Brain (organoid and tissue), 16 donors: ENCODE measurements at places on chromosomes 1 and 21.
A peak's percentile ranks its signal among the peaks of the same experiment; 100 is the strongest.

- no peak for DNase-seq
These were observed 841 bp downstream of the ADSS2 start for GRCh38 chr1:244450597-244451538.

- DNase-seq: peak; percentile 82
These were observed 133.6 kb downstream of the TM2D1 start for GRCh38 chr1:61591351-61591750.

DNA sequence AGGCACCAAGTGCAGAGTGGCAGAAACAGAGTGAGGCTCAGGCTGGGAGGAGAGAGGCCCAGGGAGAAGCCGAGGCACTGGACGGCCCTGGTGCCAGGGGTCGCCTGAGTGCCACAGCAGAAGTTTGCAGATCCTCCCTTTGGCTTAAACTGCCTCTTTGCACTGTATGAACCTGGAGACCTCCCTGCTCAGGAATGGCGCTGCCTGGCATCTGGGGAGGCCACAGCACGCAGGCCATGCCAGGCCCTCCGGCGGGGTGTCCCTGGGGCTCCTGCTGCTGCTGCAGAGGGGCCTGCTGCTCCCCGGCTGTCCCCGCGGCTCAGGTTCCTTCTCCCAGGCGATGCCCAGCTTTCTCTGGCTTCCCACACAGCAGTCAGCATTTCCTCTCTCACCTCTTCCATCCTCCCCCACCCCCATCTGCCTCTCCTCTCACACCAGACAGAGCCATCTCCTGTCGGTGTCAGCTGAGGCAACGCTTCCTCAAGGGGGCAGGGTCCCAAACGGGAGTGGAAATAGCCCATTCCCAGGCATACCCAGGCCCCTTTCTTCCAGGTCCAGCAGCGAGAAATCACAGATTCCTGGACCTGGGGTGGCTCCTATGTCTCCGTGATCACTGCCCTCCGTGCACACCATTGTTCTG is 35.2 kb downstream of the SYT6 start:
- DNase-seq: no peak

DNA sequence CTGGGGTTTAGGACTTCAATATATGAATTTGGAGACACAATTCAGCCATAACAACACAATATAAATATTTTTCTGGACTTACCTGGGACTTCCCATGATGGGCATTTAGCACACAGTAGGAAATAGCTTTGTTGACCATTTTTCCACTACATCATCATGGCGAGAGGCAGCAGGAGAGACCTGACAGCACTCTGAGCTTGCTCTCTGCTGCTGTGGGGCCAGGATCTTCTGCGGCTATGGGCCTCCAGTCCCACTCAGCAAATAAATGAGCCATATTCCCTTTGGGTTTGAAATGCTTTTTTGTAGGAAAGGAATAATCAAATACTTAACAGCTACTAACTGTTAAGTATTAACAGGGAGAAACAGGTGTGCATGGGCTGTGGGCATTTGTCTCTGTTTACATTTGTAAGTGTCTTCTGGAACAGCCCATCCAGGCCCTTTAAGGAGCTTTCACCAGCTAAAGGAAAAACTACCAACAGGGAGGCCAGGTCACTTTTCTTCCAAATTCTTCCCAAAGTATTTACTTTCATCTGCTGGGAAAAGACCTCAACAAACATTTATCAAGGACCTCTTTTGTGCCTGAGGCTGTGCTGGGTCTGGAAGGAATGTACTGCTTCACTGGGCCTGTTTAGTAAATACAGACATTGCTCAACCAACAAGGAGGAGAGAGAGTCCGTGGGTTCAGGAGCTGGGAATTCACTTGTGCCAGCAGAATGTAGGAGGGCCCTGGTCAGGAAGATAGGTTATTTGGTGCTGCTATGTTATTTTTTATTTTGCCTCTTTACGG is 133.2 kb downstream of the LRIG2 start:
- no peak for DNase-seq

DNA sequence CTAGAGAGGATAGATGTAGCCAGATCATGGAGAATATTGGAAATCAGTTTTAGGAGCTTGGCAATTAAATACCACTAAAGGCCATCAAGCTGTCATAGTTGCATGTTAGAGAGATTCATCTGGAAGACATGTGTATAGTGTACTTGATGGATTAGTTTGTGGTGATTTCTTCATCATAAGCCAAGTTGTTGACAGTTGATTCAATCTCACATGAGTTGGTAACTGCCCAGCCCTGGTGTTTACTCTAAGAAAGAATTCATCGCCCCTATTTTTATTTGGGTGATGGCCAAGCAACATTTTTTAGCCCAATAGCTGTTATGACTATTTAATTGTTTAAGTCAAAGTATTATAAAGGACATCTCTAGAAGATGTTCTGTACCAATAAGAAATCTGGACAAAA is 737.6 kb downstream of the PLA2G4A start:
- no peak for DNase-seq

- DNase-seq: no peak
These were observed 22.3 kb downstream of the KCND3 start for GRCh38 chr1:111967067-111967690.

DNA sequence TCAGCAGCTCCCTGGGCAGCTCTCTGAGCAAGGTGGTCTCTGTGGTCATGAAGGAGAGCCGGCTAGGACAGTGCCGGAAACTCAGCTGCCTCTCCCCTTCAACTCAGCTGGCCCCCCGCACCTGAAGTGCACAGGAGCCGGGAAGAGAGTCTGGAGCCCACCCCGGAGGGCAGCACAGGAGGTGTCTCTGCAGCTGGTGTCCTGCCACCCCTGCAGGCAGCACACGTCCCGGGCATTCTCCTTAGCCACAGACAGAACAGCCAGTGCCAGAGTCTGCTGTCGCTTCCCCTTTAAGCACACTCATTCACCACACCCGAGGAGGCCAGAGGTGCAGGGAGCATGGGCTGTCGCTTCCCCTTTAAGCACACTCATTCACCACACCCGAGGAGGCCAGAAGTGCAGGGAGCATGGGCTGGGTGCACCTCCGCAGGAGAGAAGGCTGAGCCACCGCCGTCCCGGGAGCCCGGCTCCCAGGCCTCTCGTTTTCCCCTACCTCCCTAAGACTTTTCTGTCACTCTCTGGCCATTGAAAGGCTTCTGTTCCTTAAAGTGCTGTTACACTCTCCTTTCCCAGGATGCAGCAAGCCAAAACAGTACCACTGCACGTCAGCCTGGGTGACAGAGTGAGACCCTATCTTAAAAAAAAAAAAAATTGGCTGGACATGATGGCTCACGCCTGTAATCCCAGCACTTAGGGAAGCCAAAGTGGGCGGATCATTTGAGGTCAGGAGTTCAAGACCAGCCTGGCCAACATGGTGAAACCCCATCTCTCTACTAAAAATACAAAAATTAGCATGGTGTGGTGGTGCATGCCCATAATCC is 16.9 kb upstream of the SAMD11 start:
- no peak for DNase-seq

DNA sequence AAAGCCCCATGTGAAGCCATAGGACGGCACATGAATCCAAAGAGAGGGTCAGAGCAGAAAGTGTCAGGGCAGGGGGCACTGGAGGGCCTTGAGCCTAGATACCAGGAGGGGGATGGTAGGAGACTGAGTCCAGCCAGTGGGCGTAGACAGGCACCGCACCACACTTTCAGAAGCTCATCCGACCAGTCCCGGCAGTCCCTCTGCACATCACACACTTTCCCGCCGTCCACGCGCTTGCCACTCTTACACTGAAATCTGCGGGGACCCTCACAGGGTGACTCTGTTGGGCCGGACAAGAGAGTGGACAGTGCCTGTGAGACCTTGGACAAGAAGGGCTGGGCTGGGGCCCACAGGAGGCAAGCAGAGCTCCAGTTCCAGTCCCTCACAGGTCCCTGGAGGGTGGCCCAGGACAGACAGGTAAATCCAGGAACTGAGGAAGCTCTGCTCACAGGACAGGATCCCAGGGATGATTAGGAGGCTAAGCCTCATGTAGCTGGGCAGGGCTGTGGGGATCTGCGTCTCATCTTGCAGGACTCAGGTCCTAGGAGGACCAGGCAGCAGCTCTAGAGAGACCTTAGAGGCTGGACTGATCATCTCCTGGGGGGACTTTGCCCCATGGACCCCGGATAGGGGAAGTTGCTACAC is 36.3 kb upstream of the MAGOH start:
- no peak for DNase-seq

DNA sequence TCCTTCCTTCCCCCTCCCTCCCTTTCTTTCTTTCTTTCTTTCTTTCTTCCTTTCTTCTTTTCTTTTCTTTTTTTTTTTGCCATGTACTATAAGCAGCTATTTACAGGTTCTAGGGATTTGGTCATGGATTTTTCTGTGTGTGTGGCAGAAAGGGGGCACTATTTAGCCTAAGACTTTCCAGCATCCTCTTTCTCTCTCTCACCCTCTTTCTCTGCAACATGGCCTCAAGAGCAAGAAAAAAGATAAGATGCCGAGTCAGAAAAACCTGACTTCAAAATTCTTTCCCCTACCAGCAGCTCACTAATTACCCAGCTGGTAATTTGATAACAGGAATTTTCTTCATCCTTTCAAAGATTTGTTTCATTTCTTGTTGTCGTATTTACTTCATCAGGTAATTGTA is 458.3 kb upstream of the ADAMTS5 start:
- DNase-seq: no peak

- DNase-seq: no peak
These were observed 75.2 kb downstream of the FMO4 start for GRCh38 chr1:171389171-171389570.

DNA sequence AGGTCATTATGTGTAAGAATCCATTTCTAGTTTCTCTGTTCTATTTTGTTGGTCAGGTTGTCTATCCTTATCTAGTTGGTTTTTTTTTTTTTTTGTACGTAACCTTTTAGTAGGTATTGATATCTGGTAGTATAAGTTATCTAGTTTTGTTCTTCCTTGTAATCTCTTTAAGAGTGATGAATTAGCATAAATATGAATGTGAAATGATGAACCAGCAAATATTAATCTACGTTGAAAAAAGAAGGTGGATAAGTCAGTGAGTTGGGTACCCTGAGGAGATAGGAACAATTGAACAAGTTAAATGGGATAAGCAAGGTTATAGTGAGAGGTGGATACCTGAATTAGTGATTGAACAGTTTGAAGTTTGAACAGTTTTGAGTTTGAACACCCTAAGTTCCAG is 33.9 kb downstream of the TTC3 start:
- DNase-seq: no peak

GRCh38 chr1:182303778-182304177 is 87.8 kb downstream of the GLUL start:
- DNase-seq: no peak

DNA sequence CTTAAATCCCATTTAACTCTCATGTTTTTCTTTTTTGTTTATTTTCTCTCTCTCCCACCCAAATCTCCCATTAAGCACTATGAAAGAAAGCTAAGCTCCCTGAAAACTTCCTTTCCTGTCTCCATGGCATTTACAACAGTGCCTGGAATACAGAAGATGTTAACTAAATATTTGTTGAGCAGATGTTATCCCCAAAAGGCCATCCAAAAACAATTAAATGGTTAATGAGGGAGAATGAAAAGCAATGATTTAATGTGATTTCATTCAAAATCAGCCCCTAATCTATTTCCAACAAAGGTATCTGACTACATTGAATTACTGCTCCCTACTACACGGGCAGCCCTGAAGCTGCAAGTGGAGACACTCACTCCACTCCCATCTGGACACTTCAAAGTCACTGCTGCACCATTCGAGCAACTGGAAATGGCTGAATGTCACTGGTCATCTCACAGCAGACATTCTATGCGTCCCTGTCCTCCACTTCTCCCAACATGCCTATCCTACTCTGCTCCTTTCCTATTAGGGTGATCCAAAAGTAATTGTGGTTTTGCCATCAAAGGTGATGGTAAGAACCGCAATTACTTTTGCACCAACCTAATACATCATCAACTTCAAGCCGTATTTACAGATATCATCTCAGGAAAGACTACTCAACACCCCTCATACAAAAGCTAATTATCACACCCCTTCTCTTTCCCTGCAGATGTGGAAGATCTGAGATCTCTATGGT is 7.5 kb downstream of the TP53BP2 start:
- DNase-seq: no peak

- peak; percentile 80 for DNase-seq
These were observed at the start of gene SLC35F3 for GRCh38 chr1:233904633-233905415. SLC35F3 (plus strand) TSS chr1:233904676.

DNA sequence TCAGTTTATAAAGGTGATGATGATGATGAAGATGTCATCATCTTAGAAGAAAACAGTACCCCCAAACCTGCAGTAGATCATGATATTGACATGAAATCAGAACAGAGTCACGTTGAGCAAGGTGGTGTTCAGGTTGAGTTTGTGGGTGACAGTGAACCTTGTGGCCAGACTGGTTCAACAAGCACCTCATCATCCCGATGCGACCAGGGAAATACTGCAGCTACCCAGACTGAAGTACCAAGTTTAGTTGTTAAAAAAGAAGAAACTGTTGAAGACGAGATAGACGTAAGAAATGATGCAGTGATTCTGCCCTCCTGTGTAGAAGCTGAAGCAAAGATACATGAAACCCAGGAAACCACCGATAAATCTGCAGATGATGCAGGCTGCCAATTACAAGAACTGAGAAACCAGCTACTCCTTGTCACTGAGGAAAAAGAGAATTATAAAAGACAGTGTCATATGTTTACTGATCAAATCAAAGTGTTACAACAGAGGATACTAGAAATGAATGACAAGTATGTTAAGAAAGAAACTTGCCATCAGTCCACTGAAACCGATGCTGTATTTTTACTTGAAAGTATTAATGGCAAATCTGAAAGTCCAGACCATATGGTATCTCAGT is 16.0 kb upstream of the CHAF1B start:
- no peak for DNase-seq

GRCh38 chr1:178277793-178278530 is 184.1 kb downstream of the RASAL2 start:
- DNase-seq: no peak

DNA sequence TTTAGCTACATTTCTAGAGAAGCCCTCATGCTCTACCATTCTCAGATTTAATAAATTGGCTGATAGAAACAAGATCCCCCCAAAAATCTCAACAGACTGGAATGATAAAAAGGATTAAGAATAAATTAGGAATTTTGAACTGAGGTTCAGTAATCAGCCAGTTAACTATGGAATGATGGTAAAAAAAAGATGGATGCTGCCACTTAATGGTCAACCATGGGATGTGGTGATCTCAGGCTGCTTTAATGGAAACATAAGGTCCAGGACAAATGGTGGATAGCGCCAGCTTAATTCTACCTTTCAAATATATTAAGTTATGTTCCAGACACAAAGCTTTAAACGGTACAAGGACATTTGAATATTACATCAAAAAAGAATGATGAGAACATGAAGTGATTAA is 49.9 kb downstream of the CCN1 start:
- no peak for DNase-seq
